ENCODE measurements at places on chromosomes 5 and 9.

DNA sequence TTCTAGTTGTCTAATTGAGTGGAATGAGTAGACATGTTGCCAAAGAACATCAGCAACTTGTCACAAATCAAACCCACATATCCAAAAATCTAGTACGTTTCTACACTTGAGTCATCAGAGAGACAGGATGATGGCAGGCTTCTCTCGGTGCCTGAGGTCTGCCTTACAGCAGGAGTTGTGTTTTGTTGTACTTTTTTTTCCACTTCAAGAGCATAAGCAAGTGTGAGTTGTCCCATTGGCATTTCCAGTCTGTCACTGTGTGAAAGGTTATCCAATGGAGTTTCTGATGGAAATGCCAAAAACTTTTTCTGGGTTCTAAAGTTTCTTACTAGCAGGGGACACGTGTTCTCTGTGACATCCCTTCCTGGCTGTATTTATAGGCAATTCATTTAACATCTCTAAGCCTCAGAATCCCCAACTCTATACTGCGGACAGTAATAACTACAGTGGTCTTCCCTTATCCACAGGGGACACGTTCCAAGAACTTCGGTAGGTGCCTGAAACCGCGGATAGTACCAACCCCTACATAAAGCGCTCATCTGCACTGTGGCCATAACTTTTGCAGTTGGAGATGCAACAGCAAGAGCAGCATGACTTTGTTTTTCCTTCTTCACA, 246.5 kb downstream of the SYK start:
- peak overlapping the region; percentile 33 for H3K27ac ChIP-seq
- no peak overlapping the region for H3K4me3 ChIP-seq
- H3K4me1 ChIP-seq, result peaks cover 9% of the 10 kb centered on the region
- no peaks in the 10 kb centered on the region for H3K27me3 ChIP-seq
- DNase-seq, result peak; percentile 36

DNA sequence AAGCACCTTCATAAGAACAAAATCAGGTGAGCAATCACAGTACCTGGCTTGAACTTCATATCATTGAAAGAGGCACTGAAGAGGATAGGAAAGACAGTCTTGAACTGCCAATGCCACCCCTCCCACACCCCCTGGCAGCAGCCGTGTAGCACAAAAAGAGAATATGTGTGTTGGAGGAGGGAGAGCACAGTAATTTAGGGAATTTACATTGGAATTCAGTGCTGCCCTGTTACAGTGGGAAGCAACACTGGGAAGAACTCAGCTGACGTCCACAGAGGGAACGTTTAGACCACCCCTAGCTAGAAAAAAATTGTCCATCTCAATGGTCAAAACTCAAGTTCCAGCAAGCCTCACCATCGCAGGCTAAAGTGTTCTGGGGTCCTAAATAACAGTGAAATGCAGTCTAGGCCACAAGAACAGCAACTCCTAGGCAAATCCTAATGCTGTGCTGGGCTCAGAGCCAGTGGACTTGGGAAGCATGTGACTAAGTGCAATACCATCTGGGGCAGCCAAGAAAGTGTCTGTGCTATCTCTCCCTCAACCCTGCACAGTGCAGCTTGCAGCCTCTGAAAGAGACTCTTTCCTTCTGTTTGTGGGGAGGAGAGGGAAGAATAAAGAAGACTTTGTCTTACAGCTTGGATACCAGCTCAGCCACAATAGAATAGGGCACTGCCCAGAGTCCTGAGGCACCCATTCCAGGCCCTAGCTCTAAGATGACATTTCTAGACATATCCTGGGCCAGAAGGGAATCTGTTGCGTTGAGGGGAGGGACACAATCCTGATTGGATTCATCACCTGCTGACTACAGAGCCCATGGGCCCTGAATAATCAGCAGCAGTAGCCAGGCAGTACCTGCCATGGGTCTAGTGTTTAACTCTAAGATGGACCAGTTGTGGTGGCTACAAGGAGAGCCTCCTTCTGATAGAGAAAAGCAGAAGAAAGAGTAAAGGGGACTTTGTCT, 62.1 kb upstream of the VLDLR start:
- no peaks in the 10 kb centered on the region for H3K27me3 ChIP-seq
- no peak overlapping the region for H3K4me3 ChIP-seq
- H3K36me3 ChIP-seq, result no peaks in the 10 kb centered on the region
- peaks cover 10% of the 10 kb centered on the region for H3K4me1 ChIP-seq
- H3K27ac ChIP-seq, result no peak overlapping the region
- DNase-seq, result no peak

DNA sequence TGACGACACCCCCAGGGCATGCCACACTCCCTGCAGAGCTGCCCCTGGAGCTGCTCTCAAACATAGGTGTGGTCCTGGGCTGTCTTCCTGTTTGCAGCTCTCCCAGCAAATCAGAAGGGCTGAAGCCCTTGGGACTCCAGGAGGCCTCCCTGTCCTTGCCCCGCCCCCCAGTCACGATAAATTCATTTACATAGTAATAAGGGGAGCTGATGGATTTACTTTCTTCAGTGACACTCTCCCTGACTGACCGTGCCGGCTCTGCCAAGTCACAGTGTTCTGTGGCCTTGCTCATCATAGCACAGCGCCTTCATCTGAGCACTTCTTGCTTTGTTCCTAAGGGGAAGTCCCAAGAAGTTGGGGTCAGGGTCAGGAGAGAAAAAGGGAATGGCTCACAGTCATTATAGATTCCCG, 121.4 kb downstream of the ENC1 start:
- no peak for DNase-seq
- no peak overlapping the region for H3K4me3 ChIP-seq
- H3K36me3 ChIP-seq, result no peaks in the 10 kb centered on the region
- no peak overlapping the region for H3K27ac ChIP-seq

- no peak overlapping the region for H3K4me3 ChIP-seq
- H3K27me3 ChIP-seq, result no peaks in the 10 kb centered on the region
- no peak for DNase-seq
- H3K36me3 ChIP-seq, result no peaks in the 10 kb centered on the region
- H3K4me1 ChIP-seq, result peaks cover 16% of the 10 kb centered on the region
These were observed 60.5 kb upstream of the GAS1 start for GRCh38 chr9:87007711-87008366.

- DNase-seq, result no peak
- no peak overlapping the region for H3K27ac ChIP-seq
- H3K36me3 ChIP-seq, result no peaks in the 10 kb centered on the region
- peaks cover 47% of the 10 kb centered on the region for H3K27me3 ChIP-seq
These were observed 9.2 kb downstream of the CNTFR start for GRCh38 chr9:34580358-34580757.

DNA sequence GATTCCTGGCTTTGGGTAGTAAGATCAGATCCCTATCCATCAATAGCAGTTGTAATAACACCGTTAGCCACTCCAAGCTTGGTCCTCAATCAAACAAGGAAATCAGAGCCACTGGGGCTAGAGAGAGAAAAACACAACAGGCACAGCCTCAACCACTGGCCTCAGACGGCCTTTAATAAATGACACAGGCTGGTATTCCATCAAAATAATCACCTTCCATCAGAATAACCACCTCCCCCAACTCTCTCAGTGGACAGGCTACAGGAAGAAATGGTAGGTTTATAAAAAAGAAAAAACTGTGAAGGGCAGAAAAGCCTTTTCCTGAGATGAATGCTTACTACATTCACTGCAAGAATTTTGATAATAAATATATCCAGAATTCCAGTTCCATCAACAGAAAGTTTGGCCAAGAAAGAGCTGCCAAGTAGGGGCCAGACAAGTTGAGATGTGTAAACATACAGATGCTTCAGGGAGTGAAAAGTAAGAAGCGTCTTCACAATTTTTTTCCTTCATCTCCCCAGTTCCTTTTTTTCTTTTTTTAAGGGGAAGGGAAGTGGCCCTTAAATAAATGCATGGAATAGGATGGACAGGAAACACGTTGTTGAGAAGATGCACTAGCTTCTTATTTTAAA, 5.5 kb downstream of the FOXD1 start:
- peaks cover 97% of the 10 kb centered on the region for H3K27me3 ChIP-seq
- no peak overlapping the region for H3K4me3 ChIP-seq
- no peak for DNase-seq
- no peak overlapping the region for H3K27ac ChIP-seq

GRCh38 chr9:29290516-29290915, 1717.2 kb upstream of the C9orf72 start:
- no peaks in the 10 kb centered on the region for H3K27me3 ChIP-seq
- H3K4me3 ChIP-seq, result no peak overlapping the region
- H3K36me3 ChIP-seq, result no peaks in the 10 kb centered on the region
- no peak overlapping the region for H3K27ac ChIP-seq
- no peak for DNase-seq

DNA sequence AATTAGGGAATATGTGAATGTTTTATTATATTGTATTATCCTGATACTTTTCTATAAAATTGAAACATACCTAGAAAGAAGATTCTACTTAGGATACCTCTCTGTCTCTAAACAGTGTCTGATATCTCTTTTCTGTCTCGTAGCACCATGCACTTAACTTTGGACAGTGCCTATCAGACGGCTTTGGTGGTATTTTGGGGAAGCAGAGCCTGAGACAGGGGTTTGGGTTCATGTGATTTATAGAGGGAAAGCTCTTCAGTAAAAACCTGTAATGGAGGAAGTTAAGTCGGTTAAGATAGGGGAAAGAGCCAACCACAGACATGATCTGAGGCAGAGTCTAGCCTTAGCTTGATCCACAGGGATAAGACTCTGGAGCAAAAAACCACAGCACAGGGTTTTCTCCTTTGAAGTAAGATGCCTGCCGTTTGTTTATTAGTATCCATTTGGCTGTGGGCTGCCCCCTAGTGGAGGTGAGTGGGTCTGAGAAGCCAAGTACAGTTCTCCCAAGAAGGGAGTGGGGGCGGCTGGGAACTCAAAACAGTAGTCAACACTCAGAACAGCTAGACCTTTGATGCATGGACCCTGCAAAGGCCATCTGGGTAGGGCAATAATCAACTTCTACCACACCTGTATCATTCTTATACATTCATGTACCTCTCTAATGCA, 141.2 kb upstream of the ASTN2 start:
- no peaks in the 10 kb centered on the region for H3K4me1 ChIP-seq
- H3K27ac ChIP-seq, result no peak overlapping the region
- no peaks in the 10 kb centered on the region for H3K36me3 ChIP-seq
- H3K27me3 ChIP-seq, result no peaks in the 10 kb centered on the region
- peak; percentile 59 for DNase-seq
